ENCODE measurements at places on chromosomes 3 and 15.

GRCh38 chr15:68106656-68107055 is 52.5 kb downstream of the PIAS1 start:
- DNase-seq: no peak

- no peak for DNase-seq
Measured at GRCh38 chr15:39852250-39852649, 67.8 kb downstream of the GPR176 start.

DNA sequence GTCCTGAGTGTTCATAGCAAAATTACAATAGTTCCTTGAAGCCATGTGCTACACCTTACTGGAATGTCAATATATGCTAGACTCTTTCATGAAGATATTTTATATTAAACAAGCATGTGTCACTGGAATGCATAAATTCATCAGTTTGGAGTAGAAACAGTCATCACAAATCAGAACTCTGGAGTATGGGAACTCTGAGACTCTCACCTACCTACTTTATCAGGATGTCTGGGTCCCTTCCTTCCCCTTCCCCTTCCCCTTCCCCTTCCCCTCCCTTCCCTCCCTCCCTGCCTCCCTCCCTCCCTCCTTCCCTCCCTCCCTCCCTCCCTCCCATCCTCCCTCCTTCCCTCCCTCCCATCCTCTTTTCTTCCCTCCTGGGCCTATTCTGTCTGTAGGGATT is 144.7 kb upstream of the PEX5L start:
- DNase-seq: no peak

GRCh38 chr3:50154476-50154839 is 666 bp upstream of the SEMA3F start:
- no peak for DNase-seq

DNA sequence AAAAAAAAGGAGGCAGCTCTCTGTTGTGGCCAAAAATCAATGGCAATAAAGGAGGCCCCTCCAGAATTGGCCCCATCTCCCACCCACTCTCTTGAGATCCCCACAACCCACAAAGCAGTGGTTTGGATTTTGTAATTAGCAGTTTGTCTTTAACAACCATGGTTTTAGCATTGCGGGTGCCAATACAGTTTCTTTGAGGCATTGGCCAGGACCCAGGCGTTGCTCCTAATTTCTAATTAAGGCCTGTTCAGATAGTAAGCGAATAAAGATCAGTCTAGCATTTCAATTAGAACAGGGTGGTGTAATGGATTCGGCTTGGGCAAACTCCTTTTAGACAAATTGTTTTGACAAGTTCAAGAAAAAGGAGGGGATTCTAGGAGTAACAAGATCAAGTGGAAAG is 23.6 kb upstream of the UACA start:
- no peak for DNase-seq
